H9 (cell line): ENCODE measurements at places on chromosomes 2 and 18.

DNA sequence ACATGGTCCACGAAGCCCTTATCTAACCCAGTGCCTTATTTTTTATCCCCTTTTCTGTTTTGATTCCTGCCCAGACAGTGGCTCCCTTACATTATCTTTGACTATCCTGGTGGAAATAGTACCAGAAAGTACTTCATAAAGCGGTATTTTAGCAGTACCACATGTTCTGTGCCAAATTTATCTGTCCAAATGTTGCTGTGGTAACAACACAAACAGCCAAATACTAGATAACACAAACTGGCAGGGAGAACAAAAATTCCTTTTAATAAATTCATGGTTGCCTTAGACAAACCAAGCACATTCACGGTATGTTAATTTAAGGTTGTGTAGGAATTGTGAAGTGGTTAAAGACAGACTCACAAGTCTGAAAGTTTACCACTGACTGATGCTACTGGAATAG lies 187.9 kb upstream of the LHCGR start:
- DNase-seq: no peak

GRCh38 chr2:42844901-42845821 lies 52.8 kb upstream of the HAAO start:
- no peak for DNase-seq

DNA sequence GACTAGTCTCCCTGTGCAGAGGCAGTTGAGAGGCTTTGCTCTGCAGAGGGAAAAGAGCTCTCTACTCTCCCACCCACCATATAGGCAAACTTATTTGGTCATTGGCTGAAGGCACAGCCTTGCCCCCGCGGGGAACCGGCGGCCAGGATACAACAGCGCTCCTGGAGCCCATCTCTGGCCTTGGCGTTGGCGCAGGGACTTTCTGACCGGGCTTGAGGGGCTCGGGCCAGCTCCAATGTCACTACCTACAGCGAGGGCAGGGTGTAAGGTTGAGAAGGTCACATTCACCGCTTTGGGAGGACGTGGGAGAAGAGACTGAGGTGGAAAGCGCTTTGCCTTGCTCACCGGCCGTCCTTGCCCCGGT lies 2.2 kb downstream of the ONECUT2 start:
- peak; percentile 61 for DNase-seq

DNA sequence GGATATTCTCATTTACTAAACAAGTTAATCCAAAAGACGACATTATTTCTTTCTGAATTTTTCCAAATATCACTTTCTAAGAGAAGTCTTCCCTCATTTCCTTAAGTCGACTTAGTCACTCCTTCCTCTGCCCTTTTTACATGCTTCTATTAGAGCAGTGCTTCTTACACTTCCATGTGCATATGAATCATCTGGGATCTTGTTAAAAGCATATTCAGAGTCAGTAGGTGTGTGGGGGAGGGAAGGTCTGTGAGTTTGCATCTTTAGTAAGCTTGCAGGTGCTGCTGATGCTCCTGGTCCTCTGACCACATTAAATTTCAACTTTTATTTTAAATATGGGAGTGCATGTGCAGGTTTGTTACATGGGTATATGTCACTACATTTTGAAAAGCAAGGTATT lies 582.6 kb downstream of the NRXN1 start:
- DNase-seq: no peak

GRCh38 chr2:172624996-172625395 lies 69.1 kb downstream of the PDK1 start:
- DNase-seq: no peak

GRCh38 chr18:56652802-56653201 lies 1.6 kb downstream of the WDR7 start:
- no peak for DNase-seq

- DNase-seq: no peak
Observed at GRCh38 chr2:107936433-107937359, 49.6 kb upstream of the SLC5A7 start.

- DNase-seq: no peak
Observed at GRCh38 chr18:63617049-63617914, 26.8 kb downstream of the SERPINB4 start.

DNA sequence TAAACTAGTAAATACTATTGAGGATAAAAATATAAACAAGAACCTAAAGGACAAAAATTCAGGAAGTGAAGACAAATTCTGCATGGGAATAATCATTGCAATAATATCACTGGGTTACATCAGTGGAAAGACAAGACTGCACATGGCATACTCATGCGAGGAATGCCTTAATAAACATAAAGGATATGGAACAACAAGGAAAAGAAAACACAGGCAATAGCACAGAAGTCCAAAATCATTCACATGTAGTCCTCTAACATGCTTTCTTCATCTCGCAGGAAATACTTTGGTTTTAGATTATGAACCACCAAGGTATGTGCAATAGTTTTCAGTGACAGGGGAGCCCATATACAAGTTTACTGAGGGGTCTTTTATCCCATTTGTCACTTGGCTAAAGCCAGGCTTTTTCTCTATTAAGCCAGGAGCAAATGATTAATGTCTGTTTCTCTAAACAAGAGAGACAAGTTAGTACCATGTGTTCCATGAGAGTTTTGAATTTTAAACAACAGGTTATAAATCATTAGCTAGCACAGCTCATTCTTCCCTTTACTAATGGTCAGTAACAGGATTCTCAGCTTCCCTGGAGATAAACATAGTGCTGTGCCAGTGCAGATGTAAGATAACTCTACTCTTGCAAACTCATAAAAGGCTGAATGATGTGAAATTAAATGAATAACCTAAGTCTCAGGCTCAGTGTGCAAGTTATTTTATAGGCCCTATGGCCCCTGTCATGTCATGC lies 353.6 kb upstream of the FSIP2 start:
- no peak for DNase-seq

DNA sequence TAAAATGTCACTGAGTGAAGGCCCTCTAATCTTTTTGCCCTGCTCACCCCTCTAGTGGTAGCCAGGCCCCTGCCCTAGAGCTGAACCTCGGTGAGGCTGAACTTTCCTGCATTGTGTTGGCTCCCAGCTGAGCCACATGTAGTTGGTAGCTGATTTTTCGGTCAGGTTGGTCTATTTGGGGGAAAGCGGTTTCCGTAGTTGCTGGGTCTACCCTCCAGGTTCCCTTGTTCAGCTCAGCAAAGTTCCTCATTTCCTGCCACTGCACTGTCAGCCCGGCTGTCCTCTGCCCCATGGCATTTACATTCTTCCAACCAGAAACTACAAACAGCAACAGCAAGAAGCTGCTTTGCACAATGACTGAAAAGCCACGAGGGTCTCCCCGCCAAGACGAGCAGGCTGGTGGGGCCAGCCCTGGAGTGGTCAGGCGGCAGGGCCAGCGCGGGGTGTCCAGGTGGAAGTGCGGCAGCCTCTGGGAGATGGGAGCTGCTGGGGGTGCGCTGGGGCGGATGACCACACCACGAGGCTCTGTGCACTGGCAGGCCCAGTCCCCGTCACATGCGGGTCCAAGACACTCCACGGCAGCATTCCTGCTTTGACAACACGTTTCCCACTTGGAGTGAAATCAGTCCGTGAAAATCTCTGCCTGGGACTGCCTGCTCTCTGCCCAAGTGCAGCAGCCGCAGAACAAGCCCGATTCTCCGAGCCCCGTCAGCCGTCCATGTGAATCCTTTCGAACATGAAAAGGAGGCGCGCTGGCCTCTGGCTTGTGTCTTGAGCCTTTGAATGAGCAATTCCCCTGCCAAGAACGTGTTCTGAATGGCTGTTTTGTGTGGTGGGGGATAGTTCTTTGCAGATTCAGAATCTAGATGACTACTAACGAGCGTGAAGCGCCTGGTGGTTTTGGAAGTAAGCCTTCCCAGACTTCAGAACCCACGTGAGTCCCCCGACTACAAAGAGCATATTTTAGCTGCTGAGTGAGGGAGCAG lies 159.4 kb downstream of the ASB1 start:
- DNase-seq: peak; percentile 22

DNA sequence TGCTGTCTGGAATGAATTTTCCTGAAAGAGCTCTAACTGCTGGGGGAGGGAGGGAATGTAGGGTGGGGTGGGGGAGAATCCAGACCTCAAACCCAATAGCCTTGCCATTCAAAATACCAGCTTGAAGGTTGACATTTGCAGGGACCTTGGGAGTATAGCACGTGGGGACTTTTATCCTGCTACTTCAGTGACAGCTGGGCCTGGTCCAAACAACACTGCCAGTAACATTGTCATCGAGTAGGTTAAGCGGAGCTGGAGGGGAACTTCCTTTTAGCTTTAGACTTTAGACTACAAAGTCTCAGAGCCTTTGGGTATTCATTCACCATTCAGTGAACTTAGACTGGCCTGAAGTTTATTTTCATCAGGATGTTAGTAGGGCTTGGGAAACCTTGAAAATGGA lies 248.7 kb downstream of the MEIS1 start:
- DNase-seq: no peak

DNA sequence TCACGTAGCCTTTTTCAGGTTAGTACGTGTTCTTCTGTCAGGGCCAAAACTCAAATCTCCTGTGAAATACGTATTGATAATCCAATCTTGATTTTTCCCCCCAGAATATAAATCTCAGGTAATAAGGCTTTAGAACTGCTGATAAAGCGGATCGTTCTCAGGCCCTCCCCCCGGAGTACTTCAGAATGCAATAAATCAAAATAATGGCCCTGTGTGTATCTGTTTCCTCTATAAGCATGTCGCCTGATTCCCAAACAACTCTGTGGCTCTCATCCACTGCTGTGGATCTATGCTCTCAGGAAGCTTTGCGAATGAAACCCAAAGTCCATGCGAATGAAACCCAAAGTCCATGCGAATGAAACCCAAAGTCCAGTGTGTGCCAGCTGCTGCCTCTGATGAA lies 49.4 kb downstream of the IMPA2 start:
- DNase-seq: no peak

- no peak for DNase-seq
Observed at GRCh38 chr2:88011011-88011410, 5.3 kb downstream of the RNU2-63P start.

DNA sequence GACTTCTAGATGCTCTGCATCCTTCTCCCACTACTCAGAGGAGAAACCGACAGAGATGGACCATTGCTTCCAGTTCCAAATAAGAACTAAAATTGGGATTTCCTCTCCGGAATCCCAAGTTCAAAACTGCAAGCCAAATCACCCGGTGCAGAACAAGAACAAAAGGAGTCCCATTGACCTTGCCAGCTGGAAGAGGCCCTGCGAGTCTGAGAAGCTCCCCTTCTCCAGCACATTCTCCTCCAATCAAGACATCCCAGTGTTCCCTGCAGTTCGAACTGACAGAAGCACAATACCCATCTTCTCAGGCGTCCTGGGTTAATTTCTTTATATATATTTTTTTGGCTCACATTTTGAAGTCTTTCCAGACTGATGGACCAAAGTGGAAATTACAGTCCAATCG lies 195.3 kb upstream of the MEIS1 start:
- DNase-seq: no peak

DNA sequence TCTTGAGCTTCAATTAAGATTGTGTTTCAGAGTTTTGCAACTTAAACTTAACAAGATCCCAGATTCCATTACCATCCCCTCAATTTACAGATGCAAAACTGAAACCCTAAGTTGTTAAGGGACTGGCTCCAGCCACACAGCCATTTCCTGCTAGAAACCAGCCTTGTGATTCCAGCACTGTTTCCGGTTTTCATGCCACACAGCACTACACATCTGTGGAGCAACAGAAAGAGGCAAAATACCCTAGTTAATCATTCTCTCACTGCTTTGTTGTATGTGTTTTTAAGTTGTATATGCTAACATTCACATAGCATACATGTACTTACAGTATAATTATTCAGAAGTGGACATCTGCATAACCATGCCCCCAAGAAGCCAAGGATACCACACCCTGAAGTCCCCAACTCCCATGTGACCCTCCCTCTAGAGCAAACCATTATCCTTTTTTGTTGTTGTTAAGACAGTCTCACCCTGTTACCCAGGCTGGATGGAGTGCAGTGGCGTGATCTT lies 87.4 kb downstream of the MYO5B start:
- DNase-seq: no peak

GRCh38 chr2:222998459-222998858 lies 53.5 kb upstream of the KCNE4 start:
- DNase-seq: no peak

GRCh38 chr2:19349911-19350677 lies 8.3 kb downstream of the OSR1 start:
- peak; percentile 88 for DNase-seq

- DNase-seq: peak; percentile 62
Observed at GRCh38 chr2:25131567-25132298, 36.6 kb downstream of the POMC start.

GRCh38 chr2:203740871-203741281 lies 34.4 kb downstream of the CD28 start:
- no peak for DNase-seq

- DNase-seq: no peak
Observed at GRCh38 chr2:15006667-15007066, 374.1 kb downstream of the LRATD1 start.

DNA sequence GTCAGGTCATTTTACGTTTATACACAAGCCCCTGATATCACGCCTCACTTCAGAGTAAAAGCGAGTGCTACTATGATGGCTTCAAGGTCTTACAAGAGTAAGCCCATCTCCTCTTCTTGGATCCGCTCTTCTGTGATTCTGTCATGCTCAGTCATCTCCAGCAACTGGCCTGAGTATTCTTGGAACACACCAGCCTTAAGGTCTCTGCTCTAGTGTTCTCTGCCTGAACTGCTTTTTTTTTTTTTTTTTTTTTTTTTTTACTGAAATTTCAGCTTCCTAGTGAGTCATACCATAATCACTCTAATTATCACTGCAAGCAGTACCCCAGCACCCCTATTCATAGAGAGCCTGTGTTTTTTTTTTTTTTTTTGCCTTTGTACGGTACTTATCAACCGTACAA lies 1228.9 kb downstream of the CNTNAP5 start:
- DNase-seq: no peak

DNA sequence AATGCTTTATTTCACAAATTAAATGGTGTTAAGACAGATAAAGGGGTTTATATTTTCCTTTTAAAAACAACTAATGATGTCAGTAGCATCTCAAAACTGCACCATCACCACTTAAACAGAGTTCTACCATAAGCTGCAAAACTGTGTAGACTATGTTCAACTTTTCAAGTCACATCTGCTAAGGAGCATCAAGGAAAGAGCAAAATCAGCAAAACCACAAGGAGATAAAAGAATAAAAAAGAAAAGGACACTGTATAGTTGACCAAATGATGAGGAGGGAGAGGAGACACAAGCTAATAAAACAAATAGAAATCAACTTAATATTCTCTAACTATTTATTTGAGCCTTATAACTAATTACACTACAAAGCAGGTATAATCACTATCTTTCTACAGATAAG lies 33.9 kb downstream of the PRPF40A start:
- no peak for DNase-seq

GRCh38 chr2:10344105-10345066 lies 41.7 kb downstream of the HPCAL1 start:
- no peak for DNase-seq

- no peak for DNase-seq
Observed at GRCh38 chr18:73462092-73462491, 594.3 kb upstream of the NETO1 start.

DNA sequence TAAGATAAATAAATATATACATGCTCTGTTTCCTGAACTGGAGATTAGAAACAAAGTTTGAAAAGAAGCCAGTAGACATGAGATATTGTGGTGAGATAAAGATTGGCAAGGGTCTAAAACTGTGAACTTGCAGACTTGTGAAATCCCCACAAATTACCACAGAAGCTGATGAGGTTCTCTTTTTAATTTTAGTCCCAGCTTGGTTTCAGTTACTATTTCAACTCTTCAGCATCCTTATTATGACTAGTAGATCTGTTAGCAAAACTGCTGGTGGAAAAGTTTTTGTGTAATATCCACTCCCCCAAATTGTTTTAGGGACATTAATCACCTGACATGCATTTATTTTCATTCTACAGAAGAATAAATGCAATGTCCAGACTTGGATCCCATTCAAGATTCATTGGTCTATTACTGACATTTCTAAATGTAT lies 20.8 kb downstream of the RASGRP3 start:
- DNase-seq: no peak
